ENCODE measurements at places on chromosomes 13 and 19.

- no peak for DNase-seq
These were observed 51.1 kb downstream of the LMO7 start for GRCh38 chr13:75687150-75687763.

- DNase-seq: no peak
These were observed at the start of gene IL17D for GRCh38 chr13:20702915-20703779. TSS of gene IL17D (plus strand) at chr13:20703699. CDS start at chr13:20704002, 303 bp downstream.

- no peak for DNase-seq
These were observed 104.5 kb upstream of the DIAPH3 start for GRCh38 chr13:60268203-60268555.

GRCh38 chr19:11963566-11964355, 1.1 kb upstream of the ZNF763 start:
- DNase-seq: peak; percentile 56

DNA sequence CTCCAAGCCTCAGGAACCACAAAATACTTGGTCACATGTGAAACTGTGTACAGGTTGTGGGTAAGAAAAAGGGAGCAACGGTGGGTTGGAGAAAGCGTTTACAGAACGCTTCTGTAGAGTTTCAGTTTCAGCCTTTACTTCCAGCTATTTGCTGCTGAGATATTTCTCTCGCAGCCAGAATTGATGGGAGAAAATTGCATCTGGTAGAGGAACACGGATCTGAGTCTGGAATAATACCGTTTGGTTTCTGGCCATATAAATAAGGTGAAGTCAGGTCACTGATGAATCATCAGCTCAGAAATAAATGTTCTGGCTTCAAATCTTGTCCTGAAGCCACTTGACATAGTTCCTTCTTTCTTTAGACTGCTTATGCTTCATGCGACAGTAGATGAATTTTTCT, 20.3 kb upstream of the RFC3 start:
- DNase-seq: no peak

All from T follicular helper cell (primary cell).